ENCODE measurements at places on chromosomes 4 and X. TPM values are rescaled to one million over a fixed set of nuclear protein-coding genes. Genes with fewer than 3 reads are reported as not detected.
A peak's percentile ranks its signal among the peaks of the same experiment; 100 is the strongest.

Gene TEX13C
- not detected for total RNA-seq

Gene ASB11
- not detected for total RNA-seq

Gene NAA11
- total RNA-seq, result not detected

Gene FAM236C
- total RNA-seq, result not detected

GRCh38 chr4:61783050-61783449 lies 582.9 kb downstream of the ADGRL3 start:
- no peak overlapping the region for H3K4me3 ChIP-seq
- H3K27me3 ChIP-seq, result no peaks in the 10 kb centered on the region
- no peak overlapping the region for H3K27ac ChIP-seq
- peak; percentile 4 for DNase-seq
- H3K4me1 ChIP-seq, result no peaks in the 10 kb centered on the region
- H3K36me3 ChIP-seq, result no peaks in the 10 kb centered on the region

GRCh38 chrX:27600686-27601085 lies 10.5 kb downstream of the DCAF8L2 start:
- no peaks in the 10 kb centered on the region for H3K4me1 ChIP-seq
- no peak overlapping the region for H3K4me3 ChIP-seq
- H3K36me3 ChIP-seq, result no peaks in the 10 kb centered on the region
- H3K27me3 ChIP-seq, result no peaks in the 10 kb centered on the region
- peak; percentile 34 for DNase-seq

GRCh38 chr4:118798658-118799057 lies 37.3 kb downstream of the SEC24D start:
- H3K27ac ChIP-seq, result no peak overlapping the region
- H3K27me3 ChIP-seq, result no peaks in the 10 kb centered on the region
- H3K4me3 ChIP-seq, result no peak overlapping the region
- no peak for DNase-seq

DNA sequence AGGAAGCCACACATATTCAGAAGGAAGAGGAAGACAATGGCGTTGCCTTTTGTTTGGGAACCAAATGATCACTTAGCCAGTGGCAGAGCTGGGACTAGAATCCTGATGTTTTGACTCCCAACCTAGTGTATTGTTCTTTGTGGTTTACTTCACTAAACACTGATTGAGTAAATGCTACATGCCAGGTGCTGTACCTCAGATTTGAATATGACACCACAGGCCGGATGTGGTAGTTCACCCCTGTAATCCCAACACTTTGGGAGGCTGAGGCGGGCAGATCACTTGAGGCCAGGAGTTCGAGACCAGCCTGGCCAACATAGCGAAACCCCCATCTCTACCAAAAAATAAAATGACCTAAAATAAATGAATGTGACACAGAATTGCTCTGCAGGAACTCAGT lies 8.4 kb downstream of the NDUFA1 start:
- peak overlapping the region; percentile 44 for H3K27ac ChIP-seq
- DNase-seq, result peak; percentile 14
- H3K4me1 ChIP-seq, result no peaks in the 10 kb centered on the region
- H3K27me3 ChIP-seq, result no peaks in the 10 kb centered on the region

DNA sequence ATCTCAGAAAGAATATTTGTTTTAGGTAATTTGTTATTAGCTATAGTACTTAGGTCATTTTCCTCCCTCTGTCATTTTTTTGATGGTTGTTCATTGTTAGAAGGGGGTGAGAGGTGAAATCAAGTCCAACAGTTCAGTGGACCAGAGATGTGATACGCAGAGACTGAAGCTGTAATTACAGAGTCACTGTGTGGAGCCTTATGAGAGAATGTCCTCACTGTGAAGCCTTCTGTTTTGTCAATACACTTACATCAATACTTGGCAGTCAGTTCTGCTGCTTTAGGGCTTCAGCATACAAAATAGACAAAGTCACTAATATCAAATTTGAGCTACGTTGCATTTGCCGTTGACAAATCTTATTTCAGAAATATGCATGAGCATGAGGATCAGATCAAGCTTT lies 692.5 kb downstream of the C4orf33 start:
- H3K27ac ChIP-seq, result no peak overlapping the region
- H3K4me1 ChIP-seq, result no peaks in the 10 kb centered on the region
- H3K4me3 ChIP-seq, result no peak overlapping the region

- H3K27me3 ChIP-seq, result no peaks in the 10 kb centered on the region
- H3K4me3 ChIP-seq, result no peak overlapping the region
- DNase-seq, result peak; percentile 57
- H3K27ac ChIP-seq, result no peak overlapping the region
Observed at GRCh38 chr4:143482840-143483239, 30.7 kb upstream of the SMARCA5 start.

GRCh38 chr4:174631901-174632758 lies 109.8 kb upstream of the HPGD start:
- DNase-seq, result peak; percentile 71
- no peak overlapping the region for H3K27ac ChIP-seq
- H3K27me3 ChIP-seq, result no peaks in the 10 kb centered on the region
- no peaks in the 10 kb centered on the region for H3K4me1 ChIP-seq
- no peak overlapping the region for H3K4me3 ChIP-seq

Measured in MCF 10A (cell line).